ENCODE measurements at places on chromosomes 5 and 9.

DNA sequence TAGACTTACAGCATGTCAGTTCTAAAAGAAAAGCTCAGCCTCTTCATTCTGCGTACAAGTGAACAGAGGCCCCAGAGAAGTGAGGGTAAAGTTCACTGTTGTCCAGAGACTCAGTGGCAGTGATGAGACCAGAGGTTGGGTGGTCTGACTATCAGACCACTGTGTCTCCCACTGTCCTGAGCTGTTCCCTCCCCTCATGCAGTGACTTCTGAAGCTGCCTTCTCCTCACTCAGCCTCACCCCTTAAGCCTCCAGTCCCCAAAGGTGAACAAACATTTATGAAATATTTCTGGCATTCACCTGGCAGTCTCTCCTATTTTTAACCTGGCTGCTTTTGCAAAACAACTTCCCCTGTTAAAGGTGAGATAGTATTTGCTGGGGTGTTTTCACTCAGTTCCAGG is 54.7 kb downstream of the ABLIM3 start:
- DNase-seq: no peak

DNA sequence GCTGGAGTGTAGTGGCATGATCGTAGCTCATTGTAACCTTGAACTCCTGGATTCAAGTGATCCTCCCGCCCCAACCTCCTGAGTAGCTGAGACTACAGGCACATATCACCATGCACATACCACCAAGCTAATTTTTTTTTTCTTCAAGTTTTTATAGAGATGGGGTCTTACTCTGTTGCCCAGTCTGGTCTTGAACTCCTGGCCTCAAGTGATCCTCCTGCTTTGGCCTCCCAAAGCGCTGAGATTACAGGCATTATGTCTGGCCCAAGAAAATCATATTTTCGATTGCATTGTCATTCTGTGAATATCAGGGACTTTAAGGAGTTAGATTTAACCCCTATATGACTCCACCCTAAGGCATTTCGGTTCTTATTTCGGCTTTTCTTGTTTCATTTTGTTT is 116.6 kb downstream of the VPS13A start:
- DNase-seq: no peak

GRCh38 chr5:169862391-169862811 is 117.9 kb downstream of the INSYN2B start:
- no peak for DNase-seq

DNA sequence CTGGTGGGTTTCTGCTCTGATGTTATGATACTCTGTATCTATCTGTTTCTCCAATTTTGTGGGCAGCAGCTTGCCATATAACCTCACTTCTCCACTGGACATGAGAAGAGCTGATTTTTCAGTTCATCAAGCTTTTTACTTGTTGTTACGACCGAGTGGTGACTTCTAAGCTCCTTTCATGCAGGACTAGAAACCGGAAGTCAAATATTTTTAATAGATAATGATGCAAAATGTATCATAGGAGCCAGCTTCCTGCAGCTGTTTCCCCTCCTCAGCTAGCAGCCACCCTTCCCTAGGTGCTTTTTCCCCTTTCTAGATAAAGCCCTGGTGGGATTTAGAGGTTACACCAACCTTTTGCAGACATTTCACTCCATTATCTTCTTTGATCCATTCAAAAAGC is 17.0 kb upstream of the ADAM19 start:
- no peak for DNase-seq

DNA sequence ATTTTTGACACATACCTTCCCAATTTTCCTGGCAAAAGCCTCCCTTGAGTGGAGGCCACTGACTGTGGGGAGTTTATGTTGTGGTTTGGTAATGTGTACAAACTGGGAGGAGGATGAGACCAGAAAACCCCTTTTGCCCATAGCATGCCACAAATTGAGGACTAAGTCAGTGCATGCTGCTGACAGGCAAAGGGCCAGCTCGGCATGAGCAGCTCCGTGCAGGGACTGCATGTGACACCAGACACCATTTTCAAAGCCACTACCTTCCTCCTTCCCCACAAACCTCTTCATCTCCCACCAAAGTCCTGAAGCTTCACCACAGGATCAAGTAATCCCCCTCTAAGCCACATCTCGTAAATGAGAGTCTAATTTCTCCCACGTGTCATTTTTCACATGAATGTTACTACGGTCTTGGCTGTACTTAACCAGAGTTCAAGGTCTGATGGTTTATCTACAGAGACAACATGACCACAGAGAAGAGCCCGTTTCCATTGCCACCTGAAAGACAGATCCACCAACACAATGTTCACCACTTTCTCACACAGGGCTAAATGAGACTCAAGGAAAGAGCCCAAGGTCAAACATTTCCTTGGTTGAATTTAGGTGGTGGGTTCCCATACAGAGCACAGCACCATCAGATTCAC is 106.5 kb downstream of the NFIB start:
- DNase-seq: no peak

DNA sequence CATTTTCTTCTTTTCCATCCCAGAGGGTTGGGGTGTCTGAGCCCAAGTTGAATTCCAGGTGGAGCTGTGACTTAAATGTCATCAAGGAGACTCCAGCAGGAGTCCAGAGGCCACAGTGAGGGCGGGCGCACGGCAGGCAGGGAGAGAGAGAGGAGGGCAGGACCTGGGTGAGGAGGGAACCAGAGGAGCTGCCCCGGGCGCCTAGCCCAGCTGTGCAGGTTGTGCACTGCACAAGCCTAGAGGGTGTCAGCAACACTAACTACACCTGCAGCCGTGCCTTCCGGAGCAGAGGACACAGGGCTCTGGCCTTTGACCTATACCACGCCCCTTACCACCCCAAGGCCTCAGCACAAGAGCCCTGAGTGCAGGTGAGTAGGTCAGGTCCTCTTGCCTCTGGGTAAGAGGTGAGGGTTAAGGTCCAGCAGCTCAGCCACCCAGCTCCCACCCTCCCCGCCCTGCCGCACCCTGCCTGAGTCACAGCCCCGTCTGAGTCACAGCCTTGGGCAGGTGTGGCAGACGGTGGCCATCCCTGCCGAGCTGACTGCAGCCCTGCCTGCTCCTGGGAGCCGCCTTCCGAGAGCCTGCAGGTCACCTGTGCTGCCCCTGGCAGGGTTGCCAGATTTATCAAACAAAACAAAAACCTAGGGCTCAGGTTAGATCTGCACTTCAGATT is 6.4 kb upstream of the AGPAT2 start:
- DNase-seq: no peak

Data from stimulated activated CD8-positive, alpha-beta memory T cell treated with anti-CD3 and anti-CD28 coated beads, Interleukin-15, amount 100 ng/mL, for 4 hours (primary cell).